ENCODE measurements at places on chromosomes 1 and 21.

- no peak for DNase-seq
Measured at GRCh38 chr1:35554266-35555211, 2.7 kb downstream of the KIAA0319L start.

DNA sequence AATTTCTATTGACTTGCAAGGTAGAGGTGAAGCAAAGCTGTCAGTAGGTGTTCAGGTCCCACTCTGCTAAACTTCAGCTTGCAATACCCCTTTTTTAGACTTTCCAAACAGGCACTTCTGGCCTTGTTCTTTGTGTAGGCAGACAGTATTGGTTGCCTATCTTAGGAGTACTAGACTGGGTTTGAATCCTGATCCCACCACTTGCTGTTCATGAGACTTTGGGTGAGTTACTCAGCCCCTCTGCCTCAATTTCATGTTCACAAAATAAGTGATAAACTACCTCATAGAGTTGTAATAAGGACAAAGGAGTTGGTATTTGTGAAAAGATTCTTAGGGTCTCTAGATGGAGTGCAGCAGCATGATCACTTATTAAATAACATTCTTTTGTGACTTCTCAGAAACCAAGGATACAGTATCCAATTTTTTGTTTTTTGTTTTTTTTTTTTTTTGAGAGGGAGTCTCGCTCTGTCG, 5.2 kb downstream of the RCC1 start:
- no peak for DNase-seq

DNA sequence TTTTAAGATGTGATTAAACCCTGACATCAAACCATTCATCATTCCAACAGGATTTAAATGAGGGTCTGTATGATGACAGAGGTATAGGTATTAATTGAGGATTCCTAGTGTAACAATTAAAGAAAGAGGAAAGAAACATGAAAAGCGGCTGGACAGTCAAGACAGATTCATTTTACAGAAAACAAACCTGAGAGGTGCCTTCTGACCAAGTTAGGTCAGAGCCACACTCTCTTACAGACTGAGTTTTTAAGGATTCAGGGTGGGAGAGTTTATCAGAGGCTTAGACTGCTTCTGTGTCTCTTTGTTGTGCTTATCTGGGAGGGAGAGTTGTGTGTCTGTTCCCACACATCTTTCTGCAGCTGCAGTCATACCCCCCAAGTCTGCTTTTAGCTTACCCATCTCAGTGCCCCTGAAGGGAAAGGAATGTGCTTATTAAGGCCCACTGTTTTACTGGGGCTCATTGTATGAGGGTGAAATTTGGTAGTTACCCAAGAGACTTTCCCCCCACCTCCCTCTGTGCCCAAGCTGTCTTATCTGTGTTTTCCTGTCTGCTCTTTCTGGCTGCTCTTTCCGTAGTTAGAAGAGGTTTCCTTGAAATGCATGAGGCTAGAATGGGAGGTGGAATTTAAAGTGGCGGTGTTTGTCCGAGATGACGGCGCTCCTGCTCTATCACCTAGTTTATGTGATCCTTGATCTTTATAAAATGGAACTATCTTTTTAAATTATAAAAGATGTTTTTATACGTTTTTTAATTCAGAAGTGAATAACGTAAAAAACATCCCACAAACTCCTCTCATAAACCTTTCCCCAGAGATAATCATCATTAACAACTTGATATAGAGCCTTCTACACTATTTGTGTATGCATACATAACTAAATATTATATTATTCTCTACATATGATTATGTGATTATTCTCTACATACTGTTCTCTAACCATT, 96.0 kb upstream of the TNFSF4 start:
- DNase-seq = no peak

- peak; percentile 49 for DNase-seq
Measured at GRCh38 chr21:45892156-45892915, 89.2 kb upstream of the COL6A1 start.

- DNase-seq = no peak
Measured at GRCh38 chr21:18776936-18777335, 373.4 kb upstream of the TMPRSS15 start.

DNA sequence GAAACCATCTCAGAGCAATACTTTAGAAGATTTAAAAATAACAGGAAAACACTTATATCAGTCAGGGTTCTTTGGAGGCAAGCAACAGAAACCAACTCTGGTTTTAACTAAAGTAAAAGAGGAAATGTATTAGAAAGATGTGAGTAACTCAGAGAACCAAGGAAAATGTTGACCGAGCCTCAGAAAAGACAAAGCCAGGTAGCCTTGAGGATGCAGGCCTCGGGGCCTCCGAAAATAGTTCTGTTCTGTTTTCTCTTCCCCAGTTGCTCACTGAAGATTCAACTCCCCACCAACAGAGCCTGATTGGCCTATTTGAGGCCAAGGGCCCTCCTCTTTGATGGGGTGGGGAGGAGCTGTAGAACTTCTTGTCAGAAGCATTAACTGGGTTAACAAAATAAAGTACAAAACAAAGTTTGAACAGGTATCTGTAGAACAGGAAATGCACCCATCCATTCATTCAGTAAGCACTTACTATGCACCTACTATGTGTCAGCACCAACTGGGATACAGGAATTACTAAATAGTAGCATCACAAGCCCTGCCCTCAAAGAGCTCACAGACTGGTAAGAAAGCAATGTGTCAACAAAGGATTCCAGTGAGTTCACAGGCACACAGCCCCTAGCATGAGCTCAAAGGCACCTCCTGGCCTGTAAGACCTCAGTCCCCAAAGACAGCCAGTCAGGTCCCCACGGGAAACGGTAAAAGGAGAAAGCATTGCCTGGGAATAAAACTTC, 12.6 kb downstream of the SLAMF8 start:
- DNase-seq = no peak

- DNase-seq = peak; percentile 66
Measured at GRCh38 chr1:31617916-31618746, 642 bp downstream of the HCRTR1 start.

DNA sequence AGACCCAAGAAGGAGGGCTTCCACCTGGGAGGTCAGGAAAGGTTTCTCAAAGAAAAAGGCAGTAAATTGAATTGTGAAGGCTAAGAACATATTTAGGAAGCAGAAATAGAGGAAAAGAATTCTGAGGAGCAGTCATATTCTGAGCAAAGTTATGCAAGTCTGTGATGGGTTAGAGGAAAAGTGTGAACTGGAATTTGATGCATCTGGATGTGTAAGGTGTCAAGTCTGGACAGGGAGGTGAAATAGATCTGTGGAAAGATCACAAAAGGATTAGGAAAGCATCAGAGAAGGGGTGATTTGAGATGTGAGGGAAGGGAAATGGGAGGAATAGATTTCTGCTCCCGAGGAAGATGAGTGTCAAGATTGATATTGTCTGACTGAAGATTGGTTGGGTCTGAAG, 18.1 kb upstream of the PRDM2 start:
- no peak for DNase-seq

DNA sequence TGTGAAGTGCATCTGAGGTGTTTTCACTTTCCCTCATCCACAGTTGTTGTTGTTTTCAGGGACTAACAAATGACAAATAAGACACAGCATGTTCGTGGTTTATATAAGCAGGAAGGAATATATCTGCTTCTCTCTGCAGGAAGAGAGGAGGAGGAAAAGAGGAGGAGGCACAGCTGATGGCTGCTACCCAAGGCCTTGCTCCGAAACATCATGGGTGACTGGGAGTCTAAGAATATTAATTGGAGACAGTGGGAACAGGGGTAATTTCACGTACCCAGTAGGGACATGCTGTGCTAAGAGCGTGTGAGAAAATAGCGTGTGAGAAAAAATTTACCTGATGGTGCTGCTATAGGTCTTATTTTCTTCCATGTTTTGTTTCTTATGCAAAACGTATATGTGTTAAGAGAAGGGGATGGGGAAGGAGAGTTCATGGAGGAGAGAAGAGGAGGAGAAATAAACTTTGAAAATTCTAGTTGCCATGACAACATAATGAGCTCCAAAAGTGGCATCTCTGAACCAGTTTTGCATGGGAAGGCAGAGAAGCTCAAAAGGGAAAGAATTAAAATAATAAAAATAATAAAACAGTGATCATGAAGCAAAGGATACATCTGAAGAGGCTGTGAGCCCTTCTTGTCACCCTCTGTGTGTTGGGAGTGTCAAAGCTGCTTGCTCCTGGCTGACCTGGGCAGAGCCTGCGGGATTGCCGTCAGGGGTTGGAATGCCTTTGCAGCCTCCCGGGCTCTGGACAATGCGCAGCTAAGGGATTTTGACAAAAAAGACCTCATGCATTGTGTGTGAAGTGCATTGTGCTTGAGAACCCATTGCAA, 192.0 kb downstream of the CACNA1E start:
- DNase-seq = no peak

DNA sequence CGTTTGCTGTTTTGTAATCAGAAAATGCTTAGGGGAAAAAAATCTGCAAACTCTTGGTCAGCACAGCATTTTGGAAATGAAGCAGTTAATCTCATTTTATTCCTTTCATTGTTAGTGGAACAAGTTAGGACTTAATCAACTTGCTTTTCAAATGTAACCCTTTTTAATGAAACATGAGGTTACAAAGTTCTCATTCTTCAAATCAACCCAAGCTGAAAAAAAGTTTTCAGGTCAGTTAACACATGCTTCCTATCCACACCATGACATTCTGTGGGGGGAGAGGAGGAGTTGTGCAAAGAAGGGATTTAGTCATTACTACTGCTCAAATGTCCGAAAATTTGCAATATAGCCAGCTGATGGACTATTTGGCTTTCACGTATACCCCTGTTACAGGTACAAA, 283.2 kb upstream of the LYPLAL1 start:
- DNase-seq = no peak

GRCh38 chr1:61101536-61101935, 19.2 kb downstream of the NFIA start:
- no peak for DNase-seq

DNA sequence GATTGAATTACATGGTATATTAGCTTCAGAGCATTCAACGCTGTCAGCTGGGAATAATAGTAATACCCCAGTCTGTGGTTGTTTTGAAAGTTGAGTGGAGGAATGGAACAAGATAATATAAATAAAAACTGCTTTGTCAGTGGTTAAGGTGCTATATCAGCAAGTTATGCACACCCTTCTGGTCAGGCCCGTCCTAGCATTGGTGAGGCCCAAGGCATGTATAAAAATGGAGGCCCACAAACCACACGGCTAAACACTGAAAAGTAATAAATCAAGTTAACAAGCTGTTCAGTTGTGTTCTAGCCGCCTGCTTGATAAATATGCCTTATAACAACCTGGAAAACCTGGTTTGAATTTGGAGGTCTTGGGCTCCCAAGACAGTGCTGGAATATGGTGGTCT, 77.4 kb downstream of the PSMG1 start:
- no peak for DNase-seq

GRCh38 chr21:44072111-44072510, 35.1 kb upstream of the PWP2 start:
- DNase-seq = no peak

- DNase-seq = no peak
Measured at GRCh38 chr21:33071770-33072306, 1.9 kb downstream of the OLIG1 start.

DNA sequence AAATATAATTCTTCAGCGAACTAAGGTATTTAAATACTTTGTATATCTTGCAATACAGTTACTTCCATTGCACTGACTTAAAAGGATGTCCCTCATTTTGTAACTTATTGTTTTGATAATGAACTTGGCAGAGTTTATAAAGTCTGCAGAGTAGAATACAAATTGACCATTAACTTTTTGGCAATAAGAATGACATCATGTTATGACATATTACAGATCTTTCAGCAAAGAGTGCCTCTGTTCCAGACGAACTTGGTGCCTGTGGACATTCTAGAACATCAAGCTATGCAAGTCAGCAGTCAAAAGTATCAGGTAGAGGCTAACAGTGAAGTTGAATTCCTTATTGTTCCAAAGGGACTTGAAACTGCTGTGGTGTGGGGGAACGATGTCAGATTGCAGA, 32.9 kb downstream of the HENMT1 start:
- no peak for DNase-seq

DNA sequence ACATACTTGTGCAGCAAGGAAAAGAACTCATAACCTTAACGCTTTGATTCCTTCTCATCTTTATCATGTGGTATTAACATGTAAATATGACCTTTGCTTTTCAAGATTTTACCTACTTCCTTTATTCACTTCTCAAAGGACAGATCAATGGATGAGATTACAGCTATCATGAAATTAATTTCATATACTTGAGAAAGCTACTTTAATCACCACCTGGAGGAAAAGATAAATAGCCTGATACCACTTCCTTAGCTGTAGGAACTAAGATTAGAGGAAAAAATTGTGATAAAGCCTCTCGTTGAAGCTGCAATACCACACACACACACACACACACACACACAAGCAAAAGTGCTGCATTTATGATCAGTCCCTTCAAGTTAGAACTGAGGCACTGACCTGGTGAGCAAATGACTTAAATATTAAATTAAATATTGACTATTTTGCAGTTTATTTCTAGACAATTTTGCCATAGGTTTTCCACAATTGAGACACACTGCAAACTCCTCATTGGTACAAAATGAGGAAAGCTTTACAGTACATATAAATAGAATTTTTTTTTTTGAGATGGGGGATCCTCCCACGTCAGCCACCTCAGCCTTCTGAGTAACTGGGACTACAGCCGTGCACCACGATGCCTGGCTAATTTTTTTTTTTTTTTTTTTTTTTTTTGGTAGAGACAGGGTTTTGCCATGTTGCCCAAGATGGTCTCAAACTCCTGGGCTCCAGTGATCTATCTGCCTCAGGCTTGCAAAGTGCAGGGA, 27.2 kb upstream of the DMRTB1 start:
- DNase-seq = no peak

GRCh38 chr1:99122039-99122438, 117.4 kb upstream of the PLPPR5 start:
- no peak for DNase-seq

DNA sequence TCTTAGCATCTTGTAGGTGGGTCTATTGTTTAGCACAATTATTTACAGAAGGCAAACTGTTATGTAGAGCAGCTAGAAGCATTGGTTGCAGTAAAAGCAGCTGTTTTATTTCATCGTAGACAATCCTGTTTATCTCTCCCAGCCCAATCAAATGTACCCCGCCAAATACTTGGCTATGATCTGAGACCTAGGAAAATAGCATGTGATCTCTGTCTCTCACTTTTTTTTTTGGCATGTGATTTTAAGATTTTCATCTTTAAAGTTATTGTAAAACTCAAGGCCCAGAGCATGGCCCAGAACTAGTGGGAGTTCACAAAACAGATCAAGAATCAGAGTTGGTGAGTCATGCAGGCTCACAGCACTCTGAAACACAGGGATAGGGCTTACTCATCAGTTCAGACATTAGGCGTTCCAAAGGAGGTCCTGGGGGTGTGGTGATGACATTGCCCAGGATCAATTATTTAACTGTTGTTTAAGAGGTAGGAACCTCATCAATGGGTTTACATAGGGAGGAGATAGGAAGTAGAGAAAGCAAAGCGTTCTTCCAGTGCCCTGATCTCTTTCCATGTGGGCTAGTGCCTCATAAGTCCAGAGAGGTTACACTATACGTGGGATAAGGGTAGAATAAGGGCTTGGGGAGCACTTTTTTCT, 40.2 kb downstream of the TBX19 start:
- no peak for DNase-seq
